ENCODE measurements at places on chromosomes 3 and 15.

DNA sequence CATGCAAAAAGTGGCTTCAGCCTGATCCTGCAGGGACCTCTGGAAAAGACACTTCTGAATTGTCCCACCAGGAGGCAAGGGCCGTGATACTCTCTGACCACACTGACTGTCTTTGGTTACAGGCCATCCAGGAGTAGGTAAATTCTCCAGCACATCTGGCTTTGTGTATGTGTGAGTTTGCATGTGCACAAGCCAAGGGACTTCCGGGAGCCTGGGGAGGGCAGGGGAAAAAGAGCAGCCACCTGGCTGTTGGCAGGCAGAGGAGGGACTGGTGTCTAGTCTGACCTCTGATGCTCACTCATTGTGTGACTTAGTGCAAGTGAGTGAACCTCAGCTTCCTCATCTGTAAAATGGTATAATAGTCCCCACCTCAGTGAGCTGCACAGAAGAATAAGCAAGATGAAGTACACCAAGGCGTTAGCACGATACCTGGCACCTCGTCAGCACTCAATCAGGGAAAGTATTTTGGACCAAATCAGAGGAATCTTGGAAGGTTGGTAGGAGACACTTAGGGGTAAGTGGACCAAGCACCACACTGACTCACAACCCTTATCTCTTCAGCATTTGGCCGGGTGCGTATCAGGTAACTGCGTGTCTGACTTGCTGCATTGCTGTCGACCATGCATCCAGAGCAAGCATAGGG is 19.1 kb downstream of the KLHL6 start:
- no peak for DNase-seq

- DNase-seq, result no peak
These were observed 1.5 kb downstream of the C2CD4A start for GRCh38 chr15:62068071-62068809.

- DNase-seq, result no peak
These were observed 90.3 kb downstream of the BCHE start for GRCh38 chr3:165746874-165747273.

GRCh38 chr3:2714834-2715233 is 395.3 kb downstream of the IL5RA start:
- no peak for DNase-seq

GRCh38 chr3:137071104-137071503 is 113.3 kb downstream of the IL20RB start:
- DNase-seq, result no peak

- no peak for DNase-seq
These were observed 3.6 kb upstream of the CLDN16 start for GRCh38 chr3:190384309-190384756.

- no peak for DNase-seq
These were observed 66.7 kb upstream of the STT3B start for GRCh38 chr3:31465999-31466398.

- no peak for DNase-seq
These were observed 29.9 kb downstream of the AP3S2 start for GRCh38 chr15:89863918-89864317.

- no peak for DNase-seq
These were observed 23.0 kb downstream of the MB21D2 start for GRCh38 chr3:192894676-192895075.

DNA sequence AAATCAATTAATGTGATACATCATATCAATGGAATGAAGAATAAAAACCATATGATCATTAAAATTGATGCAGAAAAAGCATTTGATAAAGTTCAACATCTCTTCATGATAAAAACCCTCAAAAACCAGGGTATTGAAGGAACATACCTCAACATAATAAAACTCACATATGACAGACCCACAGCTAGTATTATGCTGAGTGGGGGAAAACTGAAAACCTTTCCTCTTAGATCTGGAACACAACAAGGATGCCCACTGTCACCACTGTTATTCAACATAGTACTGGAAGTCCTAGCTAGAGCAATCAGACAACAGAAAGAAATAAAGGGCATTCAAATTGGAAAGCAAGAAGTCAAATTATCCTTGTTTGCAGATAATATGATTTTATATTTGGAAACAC is 30.5 kb downstream of the CCK start:
- DNase-seq, result no peak

GRCh38 chr3:122000936-122001605 is 21.0 kb downstream of the ILDR1 start:
- DNase-seq, result no peak

DNA sequence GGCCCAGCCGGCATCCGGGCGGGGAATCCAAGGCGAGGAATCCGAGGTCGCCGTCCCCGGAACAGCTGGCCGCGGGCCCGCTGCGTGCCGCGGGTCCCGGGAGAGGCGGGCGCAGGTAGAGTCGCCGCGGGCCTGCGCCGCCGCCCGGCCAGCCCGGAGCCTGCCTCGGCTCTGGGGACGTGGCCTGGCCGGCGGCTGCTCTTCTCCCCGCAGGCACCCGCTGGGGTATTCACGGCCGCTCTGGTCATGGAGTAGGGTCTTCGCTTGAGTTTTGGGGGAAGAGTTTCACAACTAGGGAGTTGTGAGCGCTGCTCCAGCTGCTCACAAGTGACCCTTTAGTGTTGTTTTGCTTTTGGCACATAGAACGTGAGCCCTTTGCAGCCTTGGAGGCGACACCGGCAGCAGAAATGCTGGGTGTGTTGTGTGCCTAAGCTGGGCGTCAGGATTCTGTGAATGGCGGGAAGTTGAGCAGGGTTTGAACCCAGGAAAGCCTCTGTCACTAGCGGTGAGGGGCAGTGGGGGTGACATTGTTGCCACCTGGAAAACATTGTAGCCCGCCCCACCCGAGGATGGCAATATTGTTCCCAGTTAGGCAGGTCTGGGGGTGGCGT is 4.0 kb downstream of the TRIM71 start:
- DNase-seq, result no peak

GRCh38 chr15:29568840-29569532 is 253.3 kb downstream of the TJP1 start:
- no peak for DNase-seq

DNA sequence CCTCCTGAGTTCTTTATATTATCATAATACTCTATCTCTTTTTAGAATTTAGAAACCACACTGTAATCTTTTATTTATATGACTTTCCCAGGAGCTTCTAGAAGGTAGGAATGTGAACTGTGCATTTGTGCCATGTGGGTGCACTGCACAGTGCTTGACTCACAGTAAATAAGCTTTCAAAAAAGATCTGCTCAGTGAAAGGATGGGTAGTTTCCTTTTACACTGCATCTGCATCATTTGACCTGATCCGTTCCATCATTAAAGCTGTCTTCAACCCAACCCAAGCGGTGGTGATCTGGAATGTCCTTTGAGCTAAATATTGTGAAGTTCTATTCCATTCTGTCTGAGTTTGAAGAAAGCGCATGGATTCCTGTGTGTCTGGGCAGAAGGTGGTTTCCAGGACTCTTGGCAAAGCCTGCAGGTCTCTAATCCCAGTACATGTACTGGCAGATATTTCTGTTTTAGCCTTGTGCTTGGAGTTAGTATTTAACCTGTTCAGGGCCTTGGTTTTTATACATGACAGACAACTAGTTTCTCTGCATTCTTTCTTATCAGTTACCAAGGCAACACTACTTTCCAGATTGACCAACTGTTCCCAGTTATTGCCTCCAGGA is 96.7 kb downstream of the DHX30 start:
- DNase-seq, result no peak

DNA sequence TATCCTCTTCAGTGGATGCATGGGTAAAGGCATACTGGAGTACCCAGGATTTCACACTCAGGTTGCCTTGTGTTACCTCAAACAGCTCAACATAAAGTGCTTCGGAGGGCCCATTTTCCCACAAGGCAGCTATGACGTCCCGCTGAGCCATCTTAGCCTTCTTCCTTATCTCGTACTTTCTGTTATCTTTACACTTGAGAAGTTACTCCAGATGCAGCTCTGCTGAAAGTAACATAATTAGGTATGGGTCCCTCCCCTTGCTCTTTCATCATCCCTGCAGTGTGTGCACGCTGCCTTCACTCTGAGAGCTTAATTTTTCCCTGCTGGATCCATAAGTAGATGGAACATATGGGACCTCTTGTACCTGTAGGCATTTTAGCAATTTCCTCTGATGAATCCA is 410.3 kb downstream of the AGBL1 start:
- DNase-seq, result no peak

- DNase-seq, result no peak
These were observed 26.1 kb downstream of the ATRIP start for GRCh38 chr3:48472673-48472922.

- DNase-seq, result no peak
These were observed 348.5 kb downstream of the PYDC2 start for GRCh38 chr3:191809326-191809949.

- DNase-seq, result no peak
These were observed 108.3 kb downstream of the IQSEC1 start for GRCh38 chr3:12964711-12965612.

- DNase-seq, result no peak
These were observed 19.5 kb downstream of the TKT start for GRCh38 chr3:53236112-53236841.

DNA sequence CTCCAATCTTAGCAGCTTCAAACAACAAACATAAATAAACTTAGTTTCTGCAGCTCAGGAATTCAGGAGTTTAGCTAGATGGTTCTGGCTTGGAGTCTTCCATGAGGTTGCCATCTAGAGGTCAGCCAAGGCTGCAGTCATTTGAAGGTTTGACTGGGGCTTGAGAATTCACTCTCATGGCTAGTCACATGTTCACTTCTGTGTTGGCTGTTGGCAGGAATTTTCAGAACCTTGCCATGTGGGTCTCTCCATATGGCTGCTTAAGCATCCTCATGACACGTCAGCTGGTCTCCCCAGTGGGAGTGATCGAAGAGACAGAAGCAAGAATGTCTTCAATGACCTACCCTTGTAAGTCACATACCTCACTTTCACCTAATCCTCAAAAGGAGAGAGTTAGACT is 269.2 kb upstream of the CNTN3 start:
- DNase-seq, result no peak

DNA sequence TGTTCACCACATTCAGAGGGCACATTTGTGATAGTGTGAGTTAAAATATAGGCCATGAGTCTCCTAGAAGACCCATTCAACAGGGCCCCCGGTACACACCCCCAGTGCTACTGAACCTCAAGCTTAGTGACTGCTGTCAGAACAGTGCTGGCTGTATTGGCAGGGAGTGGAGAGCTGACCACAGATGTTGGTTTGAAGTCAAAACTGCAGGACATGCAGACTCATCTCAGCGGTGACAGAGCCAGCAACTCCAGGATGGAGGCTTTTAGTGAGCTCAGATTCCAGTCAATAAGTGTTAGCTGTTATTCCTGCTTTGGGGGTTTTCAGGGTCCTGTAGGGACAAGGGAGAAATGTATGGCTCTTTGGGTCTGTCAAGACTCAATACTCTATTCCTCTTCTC is 29.1 kb downstream of the PRR20G start:
- DNase-seq, result no peak

GRCh38 chr3:23304424-23304823 is 101.3 kb downstream of the UBE2E2 start:
- DNase-seq, result no peak

DNA sequence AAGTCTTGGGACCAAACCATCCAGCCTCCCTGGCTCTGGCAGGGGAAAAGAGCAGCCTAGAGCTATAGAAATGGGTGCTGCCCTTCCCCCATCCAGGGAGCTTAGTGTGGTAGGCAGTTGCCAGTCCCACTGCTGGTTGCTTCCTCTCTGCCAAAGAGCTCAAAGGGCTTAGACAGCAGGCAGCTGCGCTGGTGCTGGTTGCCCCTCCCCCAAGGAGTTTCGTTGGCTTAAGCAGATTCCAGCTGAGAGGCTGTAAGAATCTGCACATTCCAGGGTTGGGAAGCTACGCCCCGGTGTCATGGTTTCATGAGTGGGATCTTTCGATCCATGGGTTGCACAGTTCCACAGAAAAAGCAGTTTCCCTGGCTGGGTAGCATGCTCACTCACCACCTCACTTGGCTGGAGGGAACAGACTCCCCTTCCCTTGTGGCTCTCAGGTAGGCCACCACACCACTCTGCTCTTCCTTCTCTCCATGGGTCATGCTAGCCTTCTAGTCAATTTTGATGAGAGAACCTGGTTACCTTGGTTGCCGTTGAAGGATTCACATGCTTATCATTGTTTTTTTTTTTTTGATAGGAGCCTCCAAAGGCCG is 195.1 kb downstream of the EPHA6 start:
- DNase-seq, result no peak

DNA sequence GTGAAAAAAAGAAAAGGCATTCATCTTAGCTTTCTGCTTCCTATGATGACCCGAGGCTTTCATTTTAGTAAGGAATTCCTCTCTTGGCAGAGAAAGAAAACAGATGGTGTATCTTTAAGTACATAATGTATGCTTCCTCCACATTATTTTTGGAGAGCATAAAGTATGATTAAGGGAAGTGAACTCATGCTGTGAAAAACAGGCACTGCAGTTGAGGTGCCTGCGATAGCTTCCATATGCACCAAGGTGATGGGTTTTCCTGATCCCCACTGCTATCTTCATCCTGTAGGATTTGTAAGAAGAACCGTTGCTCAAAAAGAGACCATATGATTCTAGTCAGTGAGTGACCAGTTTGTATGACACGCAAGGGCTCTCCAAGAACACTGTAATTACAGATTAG is 411.5 kb upstream of the MCTP2 start:
- no peak for DNase-seq

GRCh38 chr3:196398782-196399181 is 33.4 kb downstream of the UBXN7 start:
- DNase-seq, result no peak

GRCh38 chr3:156838035-156838434 is 11.9 kb downstream of the LEKR1 start:
- no peak for DNase-seq

DNA sequence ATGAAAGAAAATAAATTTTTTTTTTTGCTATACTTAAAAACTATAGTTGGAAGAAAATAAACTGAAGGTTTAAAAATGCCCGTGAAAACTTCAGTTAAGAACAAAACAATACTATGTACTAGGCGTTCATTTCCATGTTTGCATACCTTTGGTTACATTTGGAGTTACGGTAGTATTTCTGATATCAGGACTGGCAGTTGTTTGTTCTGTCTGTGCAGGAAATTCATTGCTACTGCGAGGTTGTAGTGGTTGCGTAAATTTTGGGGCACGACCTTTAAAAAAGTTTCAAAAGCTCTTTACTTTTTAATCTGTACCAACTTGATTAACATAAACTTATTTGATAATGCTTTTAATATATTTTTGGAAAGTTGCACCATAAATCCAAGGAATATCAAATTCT is 47.9 kb downstream of the ST3GAL6 start:
- no peak for DNase-seq

DNA sequence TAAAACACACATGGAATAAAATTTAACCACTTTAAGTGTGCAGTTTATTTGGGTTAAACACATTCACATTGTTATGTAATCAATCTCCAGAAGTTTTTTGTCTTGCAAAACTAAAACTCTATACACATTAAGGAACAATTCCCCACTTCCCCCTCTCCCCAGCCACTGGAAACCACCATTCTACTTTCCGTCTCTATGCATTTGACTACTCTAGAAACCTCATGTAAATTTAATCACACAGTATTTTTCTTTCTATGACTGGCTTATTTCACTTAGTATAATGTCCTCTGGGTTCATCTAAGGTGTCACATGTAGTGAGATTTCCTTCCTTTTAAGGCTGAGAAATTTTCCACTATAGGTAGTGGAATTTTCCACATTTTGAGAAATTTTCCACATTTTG is 568.7 kb upstream of the UBE2E2 start:
- DNase-seq, result no peak
